CD4-positive, alpha-beta T cell treated with Interleukin-21 for 1 hour (primary cell): ENCODE measurements at places on chromosomes 2 and 18.

DNA sequence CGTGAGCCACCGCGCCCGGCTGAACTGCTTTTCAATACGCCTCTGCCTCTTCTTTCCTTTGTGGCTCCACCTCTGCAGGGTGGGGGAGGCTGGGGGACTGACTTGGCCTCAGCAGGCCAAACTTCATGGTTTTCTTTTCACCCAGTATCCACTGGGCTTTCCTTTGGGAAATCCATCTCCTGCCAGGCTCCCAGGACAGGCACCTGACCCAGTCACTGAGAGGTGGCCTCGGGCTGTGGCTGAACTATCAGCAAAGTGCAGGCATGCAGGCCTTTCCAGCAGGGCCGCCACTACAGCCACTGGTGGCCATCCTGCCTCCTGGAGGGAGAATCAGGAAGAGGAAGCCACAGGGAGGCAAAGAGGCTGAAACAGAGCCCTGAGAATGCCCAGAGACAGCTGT is 33.4 kb upstream of the SEMA4C start:
- DNase-seq = no peak

GRCh38 chr18:332007-332406 is 64.2 kb upstream of the THOC1 start:
- DNase-seq = no peak

- no peak for DNase-seq
Observed at GRCh38 chr2:82641598-82642180, 1817.4 kb downstream of the SUCLG1 start.

DNA sequence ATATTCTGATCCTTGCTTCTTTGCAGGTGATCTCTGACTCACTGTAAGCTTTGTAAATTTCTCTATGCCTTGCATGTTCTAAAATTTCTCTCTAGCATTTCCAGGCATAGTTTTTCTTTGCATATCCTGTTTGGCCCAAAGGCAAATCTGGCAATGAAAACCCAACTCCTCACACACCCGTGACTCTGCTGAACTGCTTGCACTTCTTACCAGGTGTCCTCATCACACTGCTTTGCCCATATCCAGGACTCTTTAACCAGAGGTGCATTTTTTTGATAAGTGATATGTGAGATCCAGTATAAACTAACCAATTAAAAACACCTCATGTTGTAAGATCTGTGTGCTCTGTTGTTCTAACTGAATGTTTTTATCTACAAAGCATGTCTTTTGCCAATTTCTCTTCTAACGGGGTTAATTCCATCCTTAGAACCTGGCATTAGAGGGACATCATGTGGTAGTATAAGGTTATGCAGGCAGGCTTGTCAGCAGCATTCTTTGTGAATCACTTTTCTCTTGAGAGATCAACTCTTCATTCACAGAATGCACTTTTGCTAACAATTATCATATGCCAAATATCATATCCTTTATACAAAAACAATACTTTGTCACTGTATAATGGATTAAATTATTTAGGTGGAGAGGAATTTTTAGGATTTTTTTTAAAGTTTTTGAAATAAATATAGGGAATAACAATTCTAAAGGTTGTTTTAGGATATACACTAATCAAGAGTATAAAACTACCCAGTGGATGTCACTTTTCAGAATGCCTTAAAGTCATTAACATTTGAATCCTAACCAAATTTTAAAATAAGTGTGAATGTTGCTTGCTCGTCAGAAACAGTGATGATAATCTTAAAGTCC is 20.8 kb upstream of the TMX3 start:
- peak; percentile 43 for DNase-seq
